ENCODE measurements at places on chromosomes 3 and 15. TPM values are rescaled to one million over a fixed set of nuclear protein-coding genes. Genes with fewer than 3 reads are reported as not detected.

DNA sequence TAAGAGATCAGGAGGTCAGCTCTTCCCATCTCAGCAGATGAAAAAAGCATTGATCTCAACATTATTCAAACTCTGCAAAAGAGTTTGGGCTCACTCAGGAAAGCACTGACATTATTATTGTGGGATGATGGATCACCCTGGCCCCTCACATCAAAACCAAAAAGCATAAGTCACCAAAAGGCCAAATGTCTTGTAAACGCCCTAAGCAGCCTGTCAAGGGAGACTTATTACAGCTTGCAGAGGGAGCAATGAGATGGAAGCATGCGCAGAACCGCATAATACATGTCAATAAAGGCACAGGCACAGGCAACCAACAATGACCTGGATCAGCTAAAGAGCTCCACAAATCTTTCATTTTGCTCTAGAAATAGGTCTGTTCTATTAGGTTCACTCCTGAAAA is 4.6 kb downstream of the FSIP1 start:
- peaks cover 31% of the 10 kb centered on the region for H3K4me1 ChIP-seq
- DNase-seq, result no peak
- H3K36me3 ChIP-seq, result no peaks in the 10 kb centered on the region
- no peak overlapping the region for H3K27ac ChIP-seq
- H3K4me3 ChIP-seq, result no peak overlapping the region
- H3K27me3 ChIP-seq, result peaks cover 7% of the 10 kb centered on the region

- no peak overlapping the region for H3K27ac ChIP-seq
- H3K4me1 ChIP-seq, result no peaks in the 10 kb centered on the region
- H3K36me3 ChIP-seq, result no peaks in the 10 kb centered on the region
These were observed 282.6 kb upstream of the MCTP2 start for GRCh38 chr15:93948726-93949125.

DNA sequence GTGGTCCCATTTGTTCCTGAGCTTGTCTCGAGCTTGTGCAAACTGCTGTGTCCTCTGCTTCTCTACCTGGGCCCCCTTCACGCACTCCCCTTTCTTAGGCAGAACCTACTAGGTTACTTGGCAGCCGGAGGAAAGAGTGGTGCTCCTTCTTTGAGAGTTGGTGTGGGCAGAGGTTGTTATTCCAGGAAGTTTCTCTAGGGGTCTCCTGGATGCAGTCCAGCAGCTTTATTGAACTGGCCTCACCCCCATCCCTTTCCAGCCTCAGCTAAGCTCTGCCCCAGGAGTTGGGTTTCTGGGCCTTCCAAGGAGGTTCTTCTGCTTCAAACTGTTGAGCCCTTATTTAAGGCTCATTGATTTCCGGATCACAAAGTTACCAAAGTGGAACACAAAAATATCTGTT is 103.2 kb downstream of the C3orf70 start:
- H3K27ac ChIP-seq, result no peak overlapping the region
- peaks cover 1% of the 10 kb centered on the region for H3K27me3 ChIP-seq
- no peak overlapping the region for H3K4me3 ChIP-seq
- no peak for DNase-seq
- H3K4me1 ChIP-seq, result no peaks in the 10 kb centered on the region
- peaks cover 47% of the 10 kb centered on the region for H3K36me3 ChIP-seq

GRCh38 chr15:40754574-40754882 is 526 bp downstream of the RMDN3 start:
- peaks cover 12% of the 10 kb centered on the region for H3K36me3 ChIP-seq
- peaks cover 38% of the 10 kb centered on the region for H3K4me1 ChIP-seq
- no peak for DNase-seq
- H3K27me3 ChIP-seq, result no peaks in the 10 kb centered on the region
- H3K27ac ChIP-seq, result peak overlapping the region; percentile 97

- H3K4me3 ChIP-seq, result no peak overlapping the region
- peaks cover 66% of the 10 kb centered on the region for H3K4me1 ChIP-seq
- peak overlapping the region; percentile 89 for H3K27ac ChIP-seq
- H3K36me3 ChIP-seq, result peaks cover 53% of the 10 kb centered on the region
- no peak for DNase-seq
These were observed 55.7 kb downstream of the OXNAD1 start for GRCh38 chr3:16320711-16321110.

DNA sequence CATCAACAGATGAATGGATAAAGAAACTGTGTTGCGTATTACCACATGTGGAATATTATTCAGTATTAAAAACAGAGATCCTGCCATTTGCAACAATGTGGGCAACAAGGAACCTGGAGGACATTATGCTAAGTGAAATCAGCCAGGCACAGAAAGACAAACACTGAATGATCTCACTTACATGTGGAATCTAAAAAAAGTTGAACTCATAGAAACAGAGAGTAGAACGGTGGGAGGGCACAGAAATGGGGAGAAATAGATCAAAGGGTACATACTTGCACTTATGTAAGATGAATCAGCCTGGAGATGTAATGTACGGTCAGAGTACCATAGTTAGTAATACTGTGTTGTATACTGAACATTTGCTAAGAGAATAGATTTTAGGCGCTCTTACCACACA is 29.8 kb upstream of the MUC13 start:
- H3K4me3 ChIP-seq, result no peak overlapping the region
- H3K27me3 ChIP-seq, result peaks cover 10% of the 10 kb centered on the region
- peaks cover 5% of the 10 kb centered on the region for H3K4me1 ChIP-seq
- H3K36me3 ChIP-seq, result peaks cover 11% of the 10 kb centered on the region

DNA sequence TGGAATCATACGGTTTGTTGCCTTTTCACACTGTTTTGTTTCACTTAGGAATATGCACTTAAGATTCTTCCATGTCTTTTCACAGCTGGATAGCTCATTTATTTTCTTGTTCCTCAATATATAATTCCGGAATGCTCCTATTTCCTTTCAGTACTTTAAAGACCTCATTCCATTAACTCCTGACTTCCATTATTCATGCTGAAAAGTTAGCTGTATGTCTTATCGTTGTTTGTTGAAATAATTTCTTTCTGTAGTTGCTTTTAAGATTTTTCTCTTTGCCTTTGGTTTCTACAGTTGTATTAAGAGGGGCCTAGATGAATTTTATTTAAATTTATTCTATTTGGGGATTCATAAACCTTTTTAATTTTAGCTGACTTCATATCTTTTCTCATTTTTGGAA is 122.2 kb downstream of the ANXA2 start:
- peaks cover 9% of the 10 kb centered on the region for H3K27me3 ChIP-seq
- no peak for DNase-seq
- no peak overlapping the region for H3K27ac ChIP-seq
- H3K36me3 ChIP-seq, result peaks cover 2% of the 10 kb centered on the region

DNA sequence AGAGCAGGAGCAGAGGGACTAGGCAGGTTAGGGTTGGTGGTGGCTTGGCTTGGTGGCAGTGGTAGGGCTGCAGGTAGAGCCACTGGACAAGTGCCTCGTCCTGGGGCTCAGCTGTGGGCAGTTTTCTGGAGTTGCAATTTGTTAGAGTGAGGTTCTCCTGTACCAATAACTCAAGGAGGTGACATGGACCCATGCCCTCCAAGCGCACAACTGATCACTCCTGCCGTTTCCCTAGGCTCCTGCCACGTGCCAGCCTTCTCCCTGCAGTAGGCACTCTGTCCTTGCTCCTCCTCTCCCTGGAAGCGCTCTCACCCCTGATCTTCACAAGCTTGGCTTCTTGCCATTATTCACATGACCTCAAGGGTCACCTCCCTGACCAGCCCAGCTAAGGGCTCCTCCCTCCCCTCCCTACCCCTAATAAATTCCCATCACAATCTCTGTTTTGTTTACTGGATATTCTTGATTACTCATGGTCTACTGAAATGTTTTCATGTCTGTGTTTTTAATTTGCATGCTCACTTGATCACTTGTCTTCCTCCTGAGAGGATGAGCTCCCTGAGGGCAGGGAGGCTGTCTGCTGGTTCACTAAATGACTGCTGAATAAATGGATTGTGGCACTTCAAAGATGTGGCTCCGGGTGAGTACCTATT is 3.3 kb downstream of the WNT7A start:
- peaks cover 43% of the 10 kb centered on the region for H3K27me3 ChIP-seq
- no peaks in the 10 kb centered on the region for H3K36me3 ChIP-seq
- H3K4me1 ChIP-seq, result no peaks in the 10 kb centered on the region
- no peak overlapping the region for H3K4me3 ChIP-seq
- no peak for DNase-seq

GRCh38 chr15:75031848-75032247 is 8.5 kb downstream of the PPCDC start:
- H3K4me1 ChIP-seq, result peaks cover 43% of the 10 kb centered on the region
- DNase-seq, result no peak
- peak overlapping the region; percentile 16 for H3K27ac ChIP-seq
- H3K36me3 ChIP-seq, result peaks cover 20% of the 10 kb centered on the region
- H3K4me3 ChIP-seq, result no peak overlapping the region

DNA sequence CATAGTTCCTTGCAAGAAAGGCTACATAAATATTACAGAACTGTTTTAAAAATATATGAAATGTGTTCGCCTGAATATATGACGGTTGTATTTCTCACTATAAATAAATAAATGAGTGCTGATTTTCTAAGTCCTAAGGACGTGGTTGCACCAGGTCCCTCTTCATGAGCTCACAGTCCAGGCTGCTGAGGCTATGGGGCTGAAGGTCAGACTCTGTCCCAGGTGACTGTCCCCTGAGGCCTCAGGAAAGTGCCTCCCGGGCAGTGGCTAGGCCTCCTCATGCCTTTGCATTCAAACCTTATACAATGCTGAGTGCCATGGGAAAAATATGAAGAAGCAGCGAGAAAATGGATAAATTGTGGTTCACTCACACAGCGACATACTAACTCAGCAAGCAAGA is 43.5 kb upstream of the SSR3 start:
- H3K27ac ChIP-seq, result no peak overlapping the region
- no peak overlapping the region for H3K4me3 ChIP-seq
- no peak for DNase-seq
- H3K4me1 ChIP-seq, result peaks cover 27% of the 10 kb centered on the region

GRCh38 chr3:55631766-55632331 is 144.7 kb upstream of the WNT5A start:
- no peak for DNase-seq
- H3K36me3 ChIP-seq, result no peaks in the 10 kb centered on the region
- no peaks in the 10 kb centered on the region for H3K27me3 ChIP-seq
- H3K27ac ChIP-seq, result no peak overlapping the region

- H3K4me3 ChIP-seq, result no peak overlapping the region
- no peaks in the 10 kb centered on the region for H3K4me1 ChIP-seq
- H3K36me3 ChIP-seq, result no peaks in the 10 kb centered on the region
- DNase-seq, result no peak
- H3K27me3 ChIP-seq, result peaks cover 7% of the 10 kb centered on the region
These were observed 54.1 kb downstream of the SCN5A start for GRCh38 chr3:38595393-38595792.

- H3K4me3 ChIP-seq, result no peak overlapping the region
- no peak for DNase-seq
- H3K36me3 ChIP-seq, result no peaks in the 10 kb centered on the region
These were observed 67.8 kb upstream of the IGF1R start for GRCh38 chr15:98580572-98580971.

DNA sequence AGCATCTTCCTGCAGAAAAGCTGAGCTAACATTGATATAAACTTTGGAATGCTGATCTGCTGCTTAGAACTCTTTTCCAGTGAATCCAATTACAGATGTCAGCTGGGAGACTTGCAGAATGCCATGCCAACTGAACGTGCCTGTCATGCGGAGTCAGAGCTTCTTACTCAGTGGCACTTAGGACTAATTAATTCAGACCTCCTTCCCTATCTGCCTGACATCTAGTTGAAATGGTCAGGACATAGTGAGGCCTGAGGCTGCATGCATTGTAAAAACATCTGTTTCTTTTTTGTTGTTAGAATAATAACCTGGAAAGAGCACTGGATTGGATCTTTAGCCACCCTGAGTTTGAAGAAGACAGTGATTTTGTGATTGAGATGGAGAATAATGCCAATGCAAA is 112.6 kb downstream of the USP13 start:
- peaks cover 5% of the 10 kb centered on the region for H3K36me3 ChIP-seq
- no peak for DNase-seq
- H3K4me3 ChIP-seq, result no peak overlapping the region
- H3K27ac ChIP-seq, result no peak overlapping the region
- H3K27me3 ChIP-seq, result no peaks in the 10 kb centered on the region
- H3K4me1 ChIP-seq, result no peaks in the 10 kb centered on the region

GRCh38 chr3:131705099-131705498 is 202.3 kb upstream of the MRPL3 start:
- H3K36me3 ChIP-seq, result no peaks in the 10 kb centered on the region
- no peak overlapping the region for H3K27ac ChIP-seq
- peaks cover 5% of the 10 kb centered on the region for H3K27me3 ChIP-seq
- H3K4me3 ChIP-seq, result no peak overlapping the region

DNA sequence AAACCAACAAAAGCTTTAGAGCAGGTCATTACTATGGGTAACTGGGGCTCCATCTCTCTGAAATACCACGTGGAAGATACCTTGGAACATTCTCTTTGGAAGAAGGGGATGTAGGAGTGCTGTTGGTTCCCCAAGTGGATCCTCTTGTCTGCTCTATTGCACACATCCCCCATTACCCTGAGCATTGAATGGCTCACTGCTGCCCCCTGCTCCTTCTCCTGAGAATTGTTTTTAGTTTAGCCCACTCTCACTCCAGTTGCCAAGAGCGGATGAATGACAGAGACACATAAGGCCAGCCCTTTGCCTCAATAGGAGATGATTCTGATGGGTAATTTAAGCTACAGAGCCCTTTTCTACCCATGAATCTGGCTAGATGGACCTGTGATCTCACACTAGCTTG is 135.6 kb upstream of the SUCLG2 start:
- no peak overlapping the region for H3K27ac ChIP-seq
- DNase-seq, result peak; percentile 33

DNA sequence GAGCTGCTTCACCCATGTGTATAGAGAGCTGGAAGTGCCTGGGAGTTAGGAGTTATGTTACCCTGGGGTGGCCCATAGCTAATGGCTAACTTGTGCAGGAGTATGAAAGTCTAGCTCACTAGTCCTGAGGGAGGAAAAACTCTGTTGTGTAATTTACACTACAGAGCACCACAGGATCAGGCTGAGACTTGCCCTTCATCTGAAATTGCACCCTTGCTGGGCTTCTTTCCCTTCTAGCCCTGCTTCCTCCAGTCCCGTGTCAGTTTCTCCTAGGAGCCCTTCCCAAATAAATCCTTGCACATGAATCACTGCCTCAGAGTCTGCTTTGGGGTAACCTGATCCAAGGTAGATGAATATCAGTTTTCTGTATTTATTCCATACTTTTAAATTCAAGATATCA is 40.0 kb downstream of the CTXND1 start:
- H3K27ac ChIP-seq, result no peak overlapping the region
- no peak overlapping the region for H3K4me3 ChIP-seq
- H3K36me3 ChIP-seq, result no peaks in the 10 kb centered on the region
- H3K4me1 ChIP-seq, result no peaks in the 10 kb centered on the region
- no peak for DNase-seq

DNA sequence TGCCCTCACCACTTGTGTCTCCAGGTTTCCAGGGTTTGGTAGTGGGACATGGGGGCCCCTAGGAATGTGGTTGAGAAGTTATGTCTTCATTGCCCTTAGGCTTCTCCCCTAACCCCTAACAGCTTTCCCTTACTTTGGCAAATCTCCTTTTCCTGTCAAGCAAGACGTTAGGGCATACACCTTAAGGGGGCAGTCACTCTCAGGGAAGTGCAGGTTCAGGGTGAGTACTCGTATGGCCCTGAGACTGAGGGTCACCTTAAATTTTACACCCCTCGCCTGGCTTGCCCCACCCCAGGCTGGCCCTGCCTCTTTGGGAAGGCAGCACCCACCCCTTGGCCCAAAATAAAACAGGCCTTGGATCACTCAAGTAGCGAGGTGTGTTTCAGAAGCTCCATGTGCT is 33.5 kb downstream of the POLR2M start:
- peaks cover 2% of the 10 kb centered on the region for H3K36me3 ChIP-seq
- no peak overlapping the region for H3K27ac ChIP-seq
- peaks cover 7% of the 10 kb centered on the region for H3K27me3 ChIP-seq
- H3K4me1 ChIP-seq, result peaks cover 7% of the 10 kb centered on the region

The CSPG5 gene
- 1.4 TPM for total RNA-seq

The ATP2B2 gene
- total RNA-seq, result not detected

The CYP8B1 gene
- total RNA-seq, result not detected

The GABRB3 gene
- not detected for total RNA-seq

The ESYT3 gene
- total RNA-seq, result 0.34 TPM
